ENCODE measurements at places on chromosomes 6 and 20. TPM values are rescaled to one million over a fixed set of nuclear protein-coding genes. Genes with fewer than 3 reads are reported as not detected.

MTO1 gene
- 21.9 TPM for total RNA-seq

GRM1 gene
- 0.13 TPM for total RNA-seq

CFB gene
- total RNA-seq: 141 TPM

RALGAPB gene
- total RNA-seq: 35.5 TPM

ARMH2 gene
- not detected for total RNA-seq

MAN1A1 gene
- total RNA-seq: 76.0 TPM

TGM2 gene
- 561 TPM for total RNA-seq

IL20RA gene
- 0.39 TPM for total RNA-seq

CGA gene
- total RNA-seq: not detected

CLDN20 gene
- not detected for total RNA-seq

TSHZ2 gene
- total RNA-seq: 24.9 TPM

CRIP3 gene
- total RNA-seq: 2.2 TPM

GDAP1L1 gene
- not detected for total RNA-seq

NKAPL gene
- total RNA-seq: 1.6 TPM

GPX5 gene
- not detected for total RNA-seq

TFAP2D gene
- total RNA-seq: not detected

DNA sequence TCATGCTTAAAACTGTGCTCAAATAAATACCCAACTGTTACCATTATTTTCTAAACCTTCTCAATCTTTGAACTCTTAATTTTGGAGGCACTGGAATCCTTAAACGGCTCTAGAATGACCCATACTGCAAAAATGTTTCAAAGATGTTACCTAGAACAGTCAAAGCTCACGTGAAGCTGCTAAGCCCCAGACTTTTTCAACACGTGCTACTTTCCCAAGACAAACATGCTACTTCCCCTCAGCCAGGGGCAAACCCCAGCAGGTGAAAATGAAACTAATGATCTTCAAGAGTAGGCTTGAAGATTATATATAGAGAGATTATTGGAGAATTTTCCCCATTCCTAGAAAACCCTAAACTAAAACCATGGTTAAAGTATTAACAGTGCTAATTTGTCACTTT is 28.1 kb downstream of the HUS1B start:
- no peak for DNase-seq

DNA sequence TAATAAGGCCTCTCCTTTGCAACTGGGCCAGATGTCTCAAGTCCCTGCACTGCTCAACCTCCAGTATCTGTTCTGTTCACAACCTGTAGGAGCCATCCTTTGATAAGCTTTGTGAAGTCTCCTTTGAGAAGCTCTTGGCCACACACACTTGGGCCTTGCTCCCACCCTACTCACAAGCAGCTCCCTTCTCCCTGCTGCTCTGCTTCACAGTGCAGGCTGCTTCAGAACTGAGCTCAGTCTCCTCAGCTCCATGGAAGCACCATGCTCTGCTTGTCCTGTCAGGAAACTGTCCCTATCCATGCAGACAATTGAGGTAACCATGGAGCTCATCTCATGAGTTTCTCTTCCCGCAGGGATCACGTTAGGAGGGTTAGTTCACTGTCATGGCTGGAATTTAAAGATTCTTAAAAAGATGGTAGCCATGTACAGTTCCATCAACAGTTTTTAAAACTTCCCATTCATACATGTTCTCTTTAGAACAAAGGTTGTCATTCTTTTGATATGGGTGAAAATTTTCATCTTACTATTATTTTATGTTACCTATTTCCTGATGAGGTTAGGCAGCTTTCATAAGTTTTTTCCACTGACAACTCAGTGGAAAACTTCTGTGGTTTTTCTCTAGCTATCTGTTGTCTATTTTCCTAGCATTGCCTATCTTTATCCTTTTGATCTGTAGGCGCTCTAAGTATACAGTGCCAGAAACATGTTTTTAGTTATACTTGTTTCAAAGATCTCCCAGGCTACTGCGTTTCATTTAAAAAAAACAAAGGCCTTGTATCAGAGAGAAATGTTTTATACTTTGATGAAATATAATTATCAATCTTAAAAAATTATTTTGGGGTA is 62.6 kb downstream of the AK9 start:
- DNase-seq: no peak

- DNase-seq: no peak
These were observed 296 bp downstream of the ADNP start for GRCh38 chr20:50930976-50931305.

GRCh38 chr20:48149902-48150301 is 364.6 kb upstream of the SULF2 start:
- no peak for DNase-seq

DNA sequence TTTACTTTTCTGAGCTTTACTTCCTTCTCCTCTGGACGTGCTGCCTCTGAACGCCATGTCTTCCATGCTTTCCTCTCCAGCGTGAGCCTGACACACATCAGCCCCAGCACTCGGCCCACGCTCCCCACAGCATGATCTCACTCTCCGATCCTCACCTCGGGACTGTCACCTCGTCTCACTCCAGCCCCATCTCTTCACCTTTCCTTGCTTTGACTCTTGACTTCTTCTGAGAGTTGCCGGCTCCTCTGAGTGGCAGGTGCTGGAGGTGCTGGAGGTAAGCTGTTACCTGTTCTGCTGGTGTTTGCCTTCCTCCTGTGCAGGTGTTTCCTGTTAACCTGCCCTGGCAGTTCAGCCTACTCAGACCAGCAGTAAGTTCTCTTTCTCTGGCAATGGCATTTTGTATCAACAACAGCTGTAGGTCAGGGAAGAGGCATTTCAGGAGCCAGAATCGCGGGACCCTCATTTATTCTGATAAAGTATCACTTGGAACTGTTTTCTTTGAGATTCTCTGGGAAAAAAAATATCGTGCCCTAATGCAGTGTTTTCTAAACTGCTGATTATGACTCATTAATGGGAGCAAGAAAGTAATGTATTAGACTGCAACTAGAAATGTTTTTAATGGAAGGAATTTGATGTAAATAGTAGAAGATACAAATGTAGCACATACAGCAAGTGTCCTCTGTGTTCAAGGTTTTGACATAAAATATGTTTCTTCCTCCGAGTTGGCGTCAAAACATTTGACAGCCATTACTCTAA is 106.5 kb downstream of the ARID1B start:
- DNase-seq: no peak

- no peak for DNase-seq
These were observed 92.9 kb downstream of the ANKS1A start for GRCh38 chr6:34981951-34982350.

- DNase-seq: no peak
These were observed 117.0 kb upstream of the KCNG1 start for GRCh38 chr20:51139891-51140290.

GRCh38 chr20:34260208-34260942 is 19.2 kb downstream of the ASIP start:
- DNase-seq: no peak

DNA sequence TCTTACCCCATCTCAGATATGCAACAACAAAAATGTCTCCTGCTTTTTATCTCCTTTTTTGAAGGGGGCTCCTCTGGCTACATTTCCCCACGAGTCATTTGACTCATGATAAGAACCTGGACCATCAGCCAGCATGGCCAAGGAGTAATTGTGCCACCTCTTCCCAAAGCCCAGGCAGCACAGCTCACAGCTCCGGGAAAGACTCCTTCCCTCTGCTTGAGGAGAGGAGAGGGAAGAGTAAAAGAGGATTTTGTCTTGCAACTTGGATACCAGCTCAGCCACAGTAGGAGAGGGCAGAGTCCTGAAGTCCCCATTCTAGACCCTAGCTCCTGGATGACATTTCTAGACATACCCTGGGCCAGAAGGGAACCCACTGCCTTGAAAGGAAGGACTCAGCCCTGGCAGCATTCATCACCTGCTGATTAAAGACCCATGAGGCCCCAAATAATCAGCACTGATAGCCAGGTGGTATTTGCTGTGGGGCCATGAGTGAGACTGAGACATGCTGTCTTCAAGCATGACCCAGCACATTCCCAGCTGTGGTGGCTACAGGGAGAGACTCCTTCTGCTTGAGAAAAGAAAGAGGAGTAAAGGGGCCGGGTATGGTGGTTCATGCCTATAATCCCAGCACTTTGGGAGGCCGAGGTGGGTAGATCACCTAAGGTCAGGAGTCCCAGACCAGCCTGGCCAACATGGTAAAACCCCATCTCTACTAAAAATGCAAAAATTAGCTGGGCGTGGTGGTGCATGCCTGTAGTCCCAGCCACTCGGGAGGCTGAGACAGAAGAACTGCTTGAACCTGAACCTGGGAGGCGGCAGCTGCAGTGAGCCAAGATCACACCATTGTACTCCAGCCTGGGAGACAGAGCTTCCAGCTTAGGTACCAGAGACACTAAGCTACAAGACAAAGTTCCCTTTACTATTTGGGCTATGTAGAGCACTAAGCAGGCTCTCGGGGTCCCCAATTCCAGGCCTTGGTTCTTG is 28.1 kb downstream of the NCOA6 start:
- DNase-seq: no peak

DNA sequence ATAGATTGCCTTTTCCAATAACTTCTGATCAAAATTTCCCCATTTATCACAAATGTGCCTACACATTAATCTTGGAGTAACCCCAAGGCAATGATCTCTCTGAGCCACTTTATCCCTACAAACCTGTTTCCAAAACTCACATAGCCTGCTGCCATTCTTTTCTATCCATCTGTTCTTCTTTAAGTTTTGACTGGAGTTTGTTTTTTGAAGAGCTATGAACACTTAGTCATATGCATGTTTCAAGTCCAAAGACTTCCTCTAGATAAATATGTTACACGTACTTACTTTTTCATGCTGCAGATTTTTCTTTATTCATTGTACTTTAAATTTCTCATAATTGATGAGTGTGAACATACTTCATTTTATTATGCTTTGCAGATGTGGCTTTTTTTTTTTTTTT is 488.9 kb upstream of the CITED2 start:
- DNase-seq: no peak

DNA sequence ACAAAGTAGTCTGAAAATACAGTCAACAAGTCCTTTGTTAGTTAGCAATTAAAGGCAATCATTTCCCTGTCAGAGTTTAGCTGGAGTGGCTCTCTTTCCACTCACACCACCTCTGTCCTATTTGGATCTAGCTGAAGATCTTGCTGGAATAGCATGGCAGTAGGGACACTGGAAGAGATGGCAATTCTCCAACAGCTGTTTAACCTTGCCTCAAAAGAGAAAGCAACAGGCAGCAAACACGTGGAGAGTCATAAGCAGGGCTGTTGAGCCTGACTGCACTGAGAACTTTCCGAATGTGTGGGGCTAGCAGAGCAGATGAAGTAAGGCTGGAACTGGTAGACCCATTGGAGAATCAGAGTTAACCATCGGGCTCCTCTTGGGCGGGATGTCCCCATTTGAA is 38.0 kb upstream of the PRSS35 start:
- no peak for DNase-seq

DNA sequence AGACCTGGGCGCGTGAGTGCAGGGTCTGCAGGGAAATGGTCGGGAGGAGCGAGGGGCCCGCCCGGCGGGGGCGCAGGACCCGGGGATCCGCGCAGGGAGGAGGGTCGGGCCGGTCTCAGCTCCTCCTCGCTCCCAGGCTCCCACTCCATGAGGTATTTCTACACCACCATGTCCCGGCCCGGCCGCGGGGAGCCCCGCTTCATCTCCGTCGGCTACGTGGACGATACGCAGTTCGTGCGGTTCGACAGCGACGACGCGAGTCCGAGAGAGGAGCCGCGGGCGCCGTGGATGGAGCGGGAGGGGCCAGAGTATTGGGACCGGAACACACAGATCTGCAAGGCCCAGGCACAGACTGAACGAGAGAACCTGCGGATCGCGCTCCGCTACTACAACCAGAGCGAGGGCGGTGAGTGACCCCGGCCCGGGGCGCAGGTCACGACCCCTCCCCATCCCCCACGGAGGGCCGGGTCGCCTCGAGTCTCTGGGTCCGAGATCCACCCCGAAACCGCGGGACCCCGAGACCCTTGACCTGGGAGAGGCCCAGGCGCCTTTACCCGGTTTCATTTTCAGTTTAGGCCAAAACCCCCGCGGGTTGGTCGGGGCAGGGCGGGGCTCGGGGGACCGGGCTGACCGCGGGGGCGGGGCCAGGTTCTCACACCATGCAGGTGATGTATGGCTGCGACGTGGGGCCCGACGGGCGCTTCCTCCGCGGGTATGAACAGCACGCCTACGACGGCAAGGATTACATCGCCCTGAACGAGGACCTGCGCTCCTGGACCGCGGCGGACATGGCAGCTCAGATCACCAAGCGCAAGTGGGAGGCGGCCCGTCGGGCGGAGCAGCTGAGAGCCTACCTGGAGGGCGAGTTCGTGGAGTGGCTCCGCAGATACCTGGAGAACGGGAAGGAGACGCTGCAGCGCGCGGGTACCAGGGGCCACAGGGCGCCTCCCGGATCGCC is 54.2 kb upstream of the HLA-A start:
- DNase-seq: peak; percentile 93

GRCh38 chr20:49677777-49678758 is 35.6 kb downstream of the B4GALT5 start:
- DNase-seq: no peak

DNA sequence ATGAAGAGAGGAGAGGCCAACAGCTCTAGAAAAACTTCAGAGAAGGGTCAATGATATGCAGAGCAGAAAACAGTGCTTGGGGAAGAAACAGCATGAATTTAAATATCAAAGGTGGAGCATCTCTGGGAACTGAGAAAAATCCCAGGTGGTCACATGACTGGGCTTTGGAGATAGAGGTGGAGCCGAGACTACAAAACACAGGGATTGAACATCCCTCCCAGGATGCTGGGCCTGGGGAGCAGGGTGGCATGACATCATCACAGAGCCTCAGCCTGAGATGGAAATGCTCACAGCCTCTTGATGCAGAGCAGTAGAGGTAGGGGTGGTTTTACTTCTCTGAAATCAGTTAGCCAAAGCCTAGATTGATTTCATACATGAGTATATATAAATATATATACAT is 529.5 kb downstream of the PRKN start:
- no peak for DNase-seq

DNA sequence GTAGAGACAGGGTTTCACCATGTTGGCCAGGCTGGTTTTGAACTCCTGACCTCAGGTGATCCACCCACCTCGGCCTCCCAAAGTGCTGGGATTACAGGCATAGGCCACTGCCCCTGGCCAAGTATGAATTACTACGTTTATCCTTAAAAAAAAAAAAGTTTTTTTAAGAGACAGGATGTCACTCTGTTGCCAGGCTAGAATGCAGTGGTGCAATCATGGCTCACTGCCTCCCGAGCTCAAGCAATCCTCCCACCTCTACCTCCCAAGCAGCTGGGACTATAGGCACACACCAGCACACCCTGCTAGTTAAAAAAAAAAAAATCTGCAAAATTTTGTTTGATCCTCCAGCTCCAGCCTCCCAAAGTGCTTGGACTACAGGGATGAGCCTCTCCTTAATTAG is 23.1 kb downstream of the IYD start:
- DNase-seq: no peak
